Activated naive CD4-positive, alpha-beta T cell (primary cell): ENCODE measurements at places on chromosomes 2 and 18.

GRCh38 chr2:146927080-146927711, 917.6 kb upstream of the ACVR2A start:
- DNase-seq, result no peak

- no peak for DNase-seq
These were observed 23.5 kb downstream of the HPCAL1 start for GRCh38 chr2:10326151-10326616.

- DNase-seq, result no peak
These were observed 199.6 kb upstream of the HNMT start for GRCh38 chr2:137764646-137765045.

GRCh38 chr2:220555961-220556630, 928.7 kb downstream of the SLC4A3 start:
- DNase-seq, result no peak

DNA sequence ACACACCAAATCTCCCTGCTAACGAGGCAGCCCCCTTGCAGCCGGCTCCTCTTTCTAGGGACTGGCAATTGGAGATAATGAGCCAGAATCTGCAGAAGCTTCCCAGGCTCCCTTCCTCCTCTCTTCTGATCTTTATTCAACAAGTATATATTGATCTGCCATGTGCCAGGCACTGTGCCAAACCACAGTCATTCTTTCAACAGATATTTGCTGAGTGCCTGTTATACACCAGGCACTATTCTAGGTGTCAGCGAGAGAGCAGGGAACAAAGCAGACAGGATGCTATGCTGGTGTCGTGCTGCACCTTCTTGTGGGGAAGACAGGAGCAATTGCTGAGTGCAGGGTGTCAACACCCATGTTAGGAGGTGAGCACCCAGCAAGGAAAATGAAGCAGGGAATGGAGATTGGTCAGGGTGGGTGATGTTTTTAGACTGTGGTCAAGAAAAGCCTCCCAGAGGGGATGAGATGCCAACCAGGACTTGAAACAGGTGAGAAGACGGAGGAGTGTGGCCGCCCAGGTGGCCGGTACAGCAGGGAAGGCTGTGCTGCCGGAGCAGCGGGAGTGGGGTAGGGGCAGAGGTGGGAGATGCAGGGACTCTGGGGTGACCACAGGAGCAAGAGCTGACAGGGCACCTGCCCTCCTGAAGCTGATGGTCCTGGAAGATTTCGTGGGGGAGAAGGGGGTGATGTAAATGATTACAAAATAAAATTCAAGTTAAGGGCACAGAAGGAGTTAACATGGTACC, 307.6 kb upstream of the RAB12 start:
- DNase-seq, result no peak

GRCh38 chr2:109427661-109428091, 186.1 kb downstream of the SEPTIN10 start:
- DNase-seq, result no peak

DNA sequence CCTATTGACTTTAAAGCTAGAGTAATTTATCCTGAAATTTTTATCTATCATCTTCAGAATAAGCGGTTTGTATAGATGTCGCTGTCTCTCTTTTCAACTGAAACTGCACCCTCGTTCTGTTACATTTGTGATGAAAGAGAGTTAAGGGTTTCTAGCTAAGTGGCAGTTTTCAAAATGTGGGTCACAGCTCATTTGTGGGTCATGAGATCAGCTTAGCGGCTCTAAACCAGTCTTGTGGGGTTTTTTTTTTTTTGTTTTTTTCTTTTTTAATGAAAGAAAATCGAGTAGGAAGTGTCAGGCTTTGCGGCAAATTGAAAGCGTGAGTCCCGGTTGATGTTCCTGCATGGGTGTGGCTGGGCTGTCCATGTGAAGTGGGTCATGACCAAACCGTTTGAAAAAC, 31.2 kb downstream of the SALL3 start:
- no peak for DNase-seq

- DNase-seq, result no peak
These were observed 111.5 kb downstream of the MGAT5 start for GRCh38 chr2:134365356-134365755.

DNA sequence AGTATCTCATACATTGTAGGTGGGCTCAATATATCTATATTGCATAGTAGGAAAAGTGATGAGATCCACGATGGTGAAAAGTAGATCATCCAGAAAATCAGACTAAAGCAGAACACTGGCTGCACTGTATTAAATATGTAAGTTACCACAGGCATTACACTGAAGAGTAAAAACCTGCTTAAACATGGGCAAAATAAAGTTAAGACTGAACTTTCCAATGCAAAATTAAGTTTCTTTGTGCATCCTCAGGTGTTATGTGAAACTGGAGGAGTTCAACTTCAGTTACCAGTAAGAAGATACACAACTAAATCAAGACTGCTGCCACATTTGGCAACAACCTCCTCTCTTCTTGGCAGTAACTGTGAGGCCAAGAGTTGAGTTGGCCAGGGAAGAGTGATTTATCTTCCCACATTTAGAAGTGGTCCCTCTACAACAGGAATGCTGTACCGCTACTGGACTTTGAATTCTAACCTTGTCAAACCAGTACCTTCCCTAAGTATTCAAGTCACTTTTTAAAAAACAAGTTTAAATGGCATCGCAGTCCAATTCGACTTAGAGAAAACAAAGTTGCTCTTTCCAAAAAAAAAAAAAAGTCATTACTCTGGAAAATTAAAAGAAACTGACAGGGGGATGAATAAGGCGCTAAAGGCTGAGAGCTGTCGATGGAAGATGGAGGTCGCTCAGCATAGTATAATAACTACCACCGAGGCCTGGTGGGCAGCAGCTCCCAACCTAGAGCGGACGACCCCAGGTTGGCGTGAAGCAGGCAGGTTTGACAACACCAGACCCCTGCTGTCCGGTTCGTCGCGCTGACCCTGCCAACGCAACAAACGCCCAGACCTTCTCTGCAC, 1.1 kb downstream of the MAP4K3 start:
- no peak for DNase-seq

DNA sequence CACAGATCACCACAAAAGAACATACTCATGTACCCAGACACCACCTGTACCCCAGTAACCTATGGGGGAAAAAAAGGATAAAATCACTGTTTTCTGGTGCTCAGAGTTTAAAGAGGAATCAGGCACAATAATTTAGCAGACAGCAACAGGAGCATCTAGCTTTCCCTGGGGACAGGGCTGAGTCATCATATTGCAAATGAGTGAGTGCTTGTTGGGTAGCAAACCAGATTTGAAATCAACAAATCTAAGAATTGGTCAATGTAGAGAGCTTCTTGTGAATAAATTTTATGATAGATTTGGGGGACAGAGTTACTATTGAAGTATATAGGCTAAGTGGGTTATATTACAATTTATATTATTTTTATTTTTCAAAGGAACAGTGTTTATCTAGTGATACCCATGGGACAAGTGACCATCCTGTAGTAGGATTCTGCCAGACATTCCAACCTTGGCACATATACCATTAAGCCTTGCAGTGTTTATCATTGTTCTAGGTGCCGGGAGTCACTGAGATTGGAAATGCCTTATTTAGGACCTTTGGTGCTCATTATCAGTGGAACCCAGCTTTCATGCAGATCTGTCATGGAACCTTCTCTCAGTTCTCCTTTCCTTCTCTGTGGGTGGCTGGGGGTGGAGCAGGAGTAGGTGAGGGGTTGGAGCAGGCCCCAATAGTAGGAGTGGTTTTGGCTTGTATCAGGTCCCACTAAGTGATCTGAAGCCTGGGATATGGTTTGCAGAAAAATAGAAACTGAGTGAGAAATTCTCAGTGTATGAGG, 117.2 kb downstream of the CERS6 start:
- no peak for DNase-seq

DNA sequence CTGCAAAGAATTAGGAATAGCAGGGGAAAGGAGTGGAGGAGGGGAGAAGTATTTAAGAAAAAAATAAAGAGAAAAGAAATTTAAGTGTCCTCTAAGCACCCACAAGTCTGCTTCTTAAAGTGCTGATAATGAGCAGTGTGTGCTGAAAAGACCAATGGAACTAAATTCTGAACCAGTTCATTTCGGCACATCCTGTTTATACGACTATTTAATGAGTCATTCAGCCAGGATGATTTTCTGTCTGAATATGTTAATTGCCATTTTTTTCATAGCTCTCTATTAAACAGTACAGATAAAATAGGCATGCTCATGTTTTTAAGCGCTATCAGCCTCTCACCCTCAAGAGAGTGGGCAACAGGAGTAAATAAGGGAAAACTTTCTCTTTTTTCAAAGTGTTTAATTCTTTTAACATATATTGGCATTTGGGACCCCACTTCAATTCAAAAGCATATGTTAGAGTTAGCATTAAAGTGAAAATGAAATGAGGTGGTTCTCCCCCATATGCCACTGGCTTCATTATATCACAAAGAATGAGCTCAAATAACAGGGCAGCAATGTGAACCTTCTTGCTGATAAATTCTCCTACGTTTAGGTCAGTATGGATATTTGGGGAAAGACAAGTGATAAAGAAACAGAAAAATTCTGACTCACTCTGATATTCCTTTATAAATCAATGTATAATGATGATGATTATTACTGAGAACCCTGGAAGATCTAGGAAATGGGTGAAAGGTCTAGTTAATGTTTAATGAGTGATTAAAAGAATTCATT, 87.5 kb downstream of the TCF4 start:
- DNase-seq, result no peak

DNA sequence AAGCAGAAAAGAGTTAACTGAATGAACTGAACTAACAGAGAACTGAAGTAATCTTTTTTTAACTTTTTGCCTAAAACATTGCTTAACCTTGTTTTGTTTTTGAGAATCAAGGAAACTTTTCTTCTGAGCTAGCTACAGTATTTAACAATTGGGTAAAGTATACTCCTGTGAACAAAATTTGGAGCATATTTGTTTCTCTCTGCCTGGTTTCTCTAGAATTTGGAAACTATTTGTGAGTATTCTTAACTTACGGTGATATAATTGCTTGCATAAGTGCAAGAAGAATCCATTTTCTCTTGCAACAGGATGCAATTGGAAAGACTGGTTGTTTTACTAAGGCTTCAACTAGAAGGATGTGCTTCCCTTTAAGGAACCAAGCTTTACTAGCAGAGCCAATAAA, 65.9 kb upstream of the FAM98A start:
- DNase-seq, result no peak

- DNase-seq, result no peak
These were observed 2.9 kb upstream of the EPB41L3 start for GRCh38 chr18:5546660-5547059.

GRCh38 chr2:204657024-204657423, 111.7 kb downstream of the PARD3B start:
- no peak for DNase-seq

- no peak for DNase-seq
These were observed 7.2 kb upstream of the KIAA2012 start for GRCh38 chr2:202065876-202066275.

- no peak for DNase-seq
These were observed 89.2 kb downstream of the PIGN start for GRCh38 chr18:62097698-62098097.

GRCh38 chr18:46700066-46700824, 43.2 kb upstream of the LOXHD1 start:
- no peak for DNase-seq

GRCh38 chr2:171595456-171595855, 73.2 kb downstream of the CYBRD1 start:
- no peak for DNase-seq

DNA sequence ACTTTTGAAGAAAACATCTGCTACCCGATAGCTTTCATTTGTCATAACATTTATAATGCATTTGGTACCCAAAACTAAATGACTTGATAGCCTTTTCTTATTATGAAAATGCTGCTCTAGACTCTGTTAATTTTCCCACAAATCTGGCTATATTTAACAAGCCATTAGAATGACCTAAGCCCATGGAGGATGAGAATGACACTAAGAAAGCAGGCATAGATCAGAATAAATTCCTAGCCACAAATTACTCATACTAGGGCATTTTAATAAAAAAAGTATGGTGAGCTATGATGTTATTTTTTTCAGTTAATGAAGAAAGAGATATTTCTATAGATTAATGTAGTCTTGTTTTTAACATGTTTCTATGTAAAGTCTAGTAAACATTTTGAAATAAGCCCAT, 1728.3 kb downstream of the SUCLG1 start:
- DNase-seq, result no peak

DNA sequence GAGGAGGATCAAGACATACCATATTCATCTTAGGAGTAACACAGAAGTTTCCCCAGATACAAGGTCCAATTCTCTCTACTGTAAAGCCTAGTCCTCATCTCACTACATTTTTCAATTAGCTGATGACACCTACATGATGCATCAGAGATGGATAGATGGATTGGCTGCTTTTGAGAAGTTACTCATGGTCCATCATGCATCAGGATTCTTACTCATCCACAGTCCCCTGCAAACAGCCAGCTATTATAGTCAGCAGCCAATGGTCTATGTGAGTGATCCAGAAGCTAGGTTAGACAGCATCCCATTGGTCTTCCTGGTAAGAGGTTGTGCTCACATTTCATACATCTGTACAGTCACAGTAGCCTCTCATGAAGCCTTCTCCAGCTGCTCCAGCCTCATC, 154.5 kb upstream of the NRP2 start:
- no peak for DNase-seq

GRCh38 chr2:233199870-233200269, 51.6 kb upstream of the ATG16L1 start:
- no peak for DNase-seq

DNA sequence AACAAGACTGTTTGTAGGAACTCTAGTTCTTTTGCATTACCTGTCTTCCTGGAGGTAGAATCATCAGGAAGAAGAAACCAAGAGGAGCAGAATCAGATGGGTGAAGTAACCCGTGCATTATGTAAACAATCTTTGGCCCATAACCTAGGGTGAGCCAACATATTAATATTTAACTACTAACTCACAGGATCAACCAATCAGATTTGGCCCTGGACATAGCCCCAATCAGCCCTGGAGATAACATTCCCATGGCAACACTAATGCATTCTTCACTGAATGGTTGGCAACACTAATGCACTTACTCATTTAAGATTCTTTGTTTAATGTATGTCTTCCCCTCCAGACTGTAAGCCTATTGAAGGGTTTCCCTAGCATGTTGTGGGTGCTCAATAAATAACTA, 72.0 kb upstream of the CTAGE1 start:
- DNase-seq, result no peak

DNA sequence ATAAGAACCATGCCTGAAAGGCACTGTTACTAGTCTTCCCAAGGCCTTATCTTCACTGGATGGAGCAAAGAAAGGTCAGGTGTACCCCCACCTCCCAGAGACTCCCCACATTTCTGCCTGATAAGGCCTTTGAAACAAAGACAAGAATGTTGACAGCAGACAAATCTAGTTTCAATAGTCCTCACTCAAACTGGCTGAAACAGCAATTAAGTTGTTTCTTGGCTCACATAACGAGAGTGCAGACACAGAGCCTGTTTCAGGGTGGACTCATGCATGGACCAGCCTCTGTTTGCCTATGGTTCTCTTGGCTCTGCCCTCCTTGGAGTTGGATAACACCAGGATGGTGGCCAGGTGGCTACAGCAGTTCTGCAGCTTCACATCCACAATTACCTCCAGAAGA, 7.5 kb upstream of the CFAP221 start:
- DNase-seq, result no peak

GRCh38 chr18:56645415-56646016, 5.6 kb upstream of the WDR7 start:
- DNase-seq, result no peak
